ENCODE measurements at places on chromosomes 3 and 15. TPM values are rescaled to one million over a fixed set of nuclear protein-coding genes. Genes with fewer than 3 reads are reported as not detected.

- no peak for DNase-seq
Measured at GRCh38 chr3:16183601-16184270, 9.3 kb downstream of the GALNT15 start.

GRCh38 chr3:135528413-135529015 lies 437.0 kb upstream of the PPP2R3A start:
- no peak for DNase-seq

DNA sequence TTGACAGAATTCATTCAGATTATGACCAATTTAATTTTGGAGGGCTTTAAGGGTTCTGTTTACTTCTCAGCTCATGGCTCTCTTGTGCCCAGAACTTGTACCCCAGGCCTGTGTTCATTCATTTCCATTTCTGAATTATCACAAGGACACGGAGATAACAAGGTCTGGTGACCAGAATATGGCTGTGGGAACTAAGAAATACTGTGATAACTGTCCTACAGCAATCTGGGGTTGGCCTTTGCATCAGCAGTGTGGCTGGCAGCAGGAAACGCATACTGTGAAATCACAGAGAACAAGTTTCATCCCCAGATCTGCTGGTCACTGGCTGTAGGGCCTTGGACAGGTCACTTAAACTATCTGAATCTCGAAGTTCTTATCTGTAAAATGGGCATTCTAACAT lies 41.8 kb upstream of the TPM1 start:
- no peak for DNase-seq

DNA sequence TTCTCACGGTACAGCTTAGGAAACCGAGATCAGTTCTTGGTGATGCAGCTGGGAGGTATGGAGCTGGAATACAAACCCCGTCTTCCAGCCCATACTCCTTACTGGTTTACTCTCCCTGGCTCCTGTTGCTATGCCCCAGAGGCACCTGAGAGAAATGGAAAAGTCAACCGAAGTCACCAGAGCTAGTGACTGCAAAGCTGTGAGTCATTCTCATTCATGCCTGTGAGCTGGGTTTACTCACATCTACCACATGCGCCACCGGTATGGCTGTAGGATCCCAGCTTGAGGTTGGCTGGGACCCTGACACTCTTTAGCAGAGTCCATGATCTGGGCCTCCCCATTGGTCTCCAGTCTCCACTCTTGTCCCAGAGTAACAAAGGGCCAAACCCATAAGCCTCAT lies 111.5 kb upstream of the ETV5 start:
- DNase-seq, result no peak

DNA sequence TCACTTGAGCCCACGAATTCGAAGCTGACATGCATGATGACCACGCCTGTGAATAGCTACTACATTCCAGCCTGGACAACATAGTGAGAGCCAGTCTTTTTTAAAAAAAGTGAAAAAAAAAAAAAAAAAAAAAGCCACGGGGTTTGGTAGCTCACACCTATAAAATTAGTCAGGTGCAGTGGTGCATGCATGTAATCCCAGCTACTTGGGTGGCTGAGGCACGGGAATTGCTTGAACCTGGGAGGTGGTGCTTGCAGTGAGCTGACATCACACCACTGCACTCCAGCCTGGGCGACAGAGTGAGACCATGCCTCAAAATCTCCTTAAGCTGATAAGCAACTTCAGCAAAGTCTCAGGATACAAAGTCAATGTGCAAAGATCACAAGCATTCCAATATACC lies 44.4 kb downstream of the CSNK1G1 start:
- DNase-seq, result peak; percentile 13

CATSPER2 gene
- polyA plus RNA-seq, result 1.9 TPM

SCAANT1 gene
- polyA plus RNA-seq, result not detected

GRCh38 chr3:71568207-71568606 lies 15.3 kb downstream of the FOXP1 start:
- DNase-seq, result no peak

DOCK3 gene
- polyA plus RNA-seq, result 0.49 TPM

MOBP gene
- polyA plus RNA-seq, result not detected

CADM2 gene
- polyA plus RNA-seq, result 0.06 TPM

DNA sequence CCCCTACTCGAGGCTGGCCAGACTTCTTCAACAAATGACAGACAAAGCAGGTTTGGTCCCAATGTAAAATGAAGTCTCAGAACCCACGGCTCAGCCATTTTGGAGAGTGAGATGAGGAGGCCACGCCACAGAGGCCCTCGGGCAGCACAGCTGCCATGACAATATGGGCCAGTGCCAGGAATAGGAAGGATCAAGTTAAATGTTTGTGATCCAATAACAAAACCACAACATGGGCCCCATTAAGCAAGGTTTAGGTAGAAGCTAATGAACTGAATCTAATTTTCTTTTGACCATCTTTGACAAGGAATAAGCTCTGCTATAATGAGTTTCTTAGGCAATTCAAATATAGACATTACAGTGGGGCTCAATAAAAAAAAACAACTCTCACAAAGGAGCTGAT lies 52.6 kb downstream of the RFTN1 start:
- DNase-seq, result no peak

- DNase-seq, result no peak
Measured at GRCh38 chr15:80785335-80785734, 6.2 kb downstream of the CEMIP start.

DNA sequence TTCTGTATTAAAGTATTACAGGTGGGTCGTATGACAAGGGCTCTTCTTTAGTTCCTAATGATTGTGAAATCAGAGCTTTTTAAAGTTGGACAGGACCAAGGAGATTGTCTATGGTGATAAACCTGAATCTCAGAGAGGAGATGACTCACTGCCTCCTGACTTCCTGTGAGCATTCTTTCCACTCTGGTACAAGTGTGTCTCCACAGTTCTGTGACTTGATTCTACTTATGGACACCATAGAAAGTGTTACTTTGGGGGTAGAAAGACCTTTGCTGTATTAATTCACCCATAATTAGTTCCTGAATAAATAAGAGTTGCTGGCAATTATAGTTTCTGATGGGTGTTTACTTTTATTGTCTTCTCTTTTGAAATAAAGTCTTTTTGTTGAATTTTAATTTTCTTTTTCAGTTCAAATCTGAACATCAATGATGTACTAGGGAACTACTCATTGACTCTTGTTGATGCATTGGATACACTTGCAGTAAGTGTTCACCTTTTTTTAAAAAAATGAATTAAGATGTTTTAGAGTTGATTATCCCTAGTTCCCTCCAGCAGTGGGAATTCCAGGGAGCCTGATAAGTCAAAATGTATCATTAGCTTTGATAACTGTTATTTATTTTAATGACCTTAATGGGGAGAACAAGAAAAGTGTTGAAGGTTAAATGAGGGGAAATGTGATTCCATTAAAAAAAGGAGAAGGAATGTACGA lies 7.4 kb downstream of the EDEM1 start:
- no peak for DNase-seq

GRCh38 chr3:55882006-55882405 lies 394.9 kb upstream of the WNT5A start:
- DNase-seq, result no peak

DNA sequence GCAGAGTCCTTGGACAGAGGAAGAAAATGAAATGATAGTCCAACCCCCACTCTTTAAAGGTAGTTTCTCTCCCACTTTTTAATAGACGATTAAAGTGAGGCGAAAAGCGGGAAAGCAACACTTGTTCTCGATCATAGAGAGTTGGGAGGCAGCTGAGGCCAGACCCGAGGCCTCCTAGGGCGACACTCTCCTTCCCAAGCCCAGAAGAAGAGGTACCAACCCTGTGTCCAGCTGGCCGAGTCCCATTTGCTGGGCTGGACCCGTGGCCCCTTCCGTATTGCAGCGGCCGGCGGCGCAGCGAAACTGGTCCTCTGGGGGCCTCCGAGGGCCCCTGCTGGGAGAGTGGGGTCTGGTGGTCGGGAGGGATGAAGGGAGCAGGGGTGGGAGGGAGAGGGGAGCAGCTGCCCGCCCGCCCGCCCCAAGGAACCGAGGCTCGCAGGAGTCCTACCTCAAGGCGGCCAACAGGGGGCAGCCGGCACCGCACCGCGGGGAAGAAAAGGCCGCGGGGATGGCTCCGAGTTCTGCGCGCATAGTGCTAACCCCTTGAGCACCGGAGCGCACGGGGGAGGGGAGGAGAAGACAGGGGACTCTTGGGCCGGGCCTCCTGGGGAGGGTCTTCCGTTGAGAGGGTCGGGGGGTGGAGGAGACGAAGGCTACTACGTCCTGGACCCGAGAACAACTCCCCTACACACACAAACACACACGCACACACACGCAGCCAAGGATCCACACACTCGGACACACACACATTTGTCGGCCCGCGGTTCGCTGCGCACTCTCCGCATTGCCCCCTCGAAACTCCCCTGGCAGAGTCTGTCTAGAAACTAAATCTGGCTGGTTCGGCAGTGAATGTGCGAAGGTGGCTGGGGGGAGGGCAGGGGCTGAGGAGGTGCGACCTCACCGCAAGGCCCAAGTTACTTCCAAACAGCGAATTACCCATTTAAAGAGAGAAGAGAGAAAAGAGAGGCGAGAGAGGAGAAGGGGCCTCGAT lies 2.0 kb downstream of the WNT5A start:
- DNase-seq, result peak; percentile 87

DNA sequence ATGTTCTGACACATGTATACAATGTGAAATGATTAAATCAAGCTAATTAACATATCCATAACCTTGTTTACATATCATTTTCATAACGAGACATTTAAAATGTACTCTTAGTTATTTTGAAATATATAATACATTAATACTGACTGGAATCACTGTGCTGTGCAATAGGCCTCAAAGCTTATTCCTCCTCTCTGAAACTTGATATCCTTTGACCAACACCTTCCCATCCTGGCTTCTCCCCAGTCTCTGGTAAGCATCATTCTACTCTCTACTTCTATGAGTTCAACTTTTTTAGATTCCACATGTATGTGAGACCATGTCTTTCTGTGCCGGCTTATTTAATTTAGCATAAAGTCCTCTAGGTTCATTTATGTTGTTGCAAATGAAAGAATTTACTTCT lies 47.1 kb upstream of the IL20RB start:
- DNase-seq, result no peak

DNA sequence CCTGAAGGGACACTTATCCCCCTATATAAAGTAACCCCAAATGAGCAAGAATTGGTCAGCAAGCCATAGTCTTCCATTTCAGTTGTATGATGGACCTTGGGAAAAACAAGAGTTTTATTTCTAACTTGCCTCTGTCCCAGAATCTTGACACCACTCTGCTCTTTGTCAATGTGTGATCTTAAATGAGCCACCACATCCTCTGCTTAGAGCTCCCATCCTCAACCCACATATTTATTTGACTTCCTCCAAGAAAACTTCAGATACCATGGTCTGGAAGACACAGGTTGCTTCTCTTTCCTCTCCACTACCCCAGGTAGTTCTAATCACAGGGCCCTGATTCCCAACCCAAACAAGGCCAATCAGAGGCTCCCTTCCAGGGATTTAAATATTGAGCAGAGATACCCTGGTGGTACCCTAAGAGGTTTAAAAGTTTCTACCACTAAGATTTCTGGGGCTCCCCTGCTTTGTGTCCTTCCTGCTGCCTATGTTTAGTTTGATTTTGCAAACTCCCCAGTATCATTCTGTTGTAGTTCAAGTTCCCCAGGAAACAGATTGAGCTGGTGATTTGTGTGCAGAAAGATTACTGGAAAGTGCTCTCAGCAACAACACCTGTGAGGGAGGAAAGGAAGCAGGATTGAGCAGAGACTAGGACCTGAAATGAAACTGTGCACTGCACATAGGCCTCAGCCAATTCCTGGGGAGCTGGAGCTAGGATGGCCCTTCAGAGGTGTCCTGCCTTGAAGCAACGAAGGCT lies 64.3 kb downstream of the MTHFS start:
- DNase-seq, result no peak

FES gene
- 9.3 TPM for polyA plus RNA-seq
